ENCODE measurements at places on chromosomes 13 and 19.
A peak's percentile ranks its signal among the peaks of the same experiment; 100 is the strongest.

DNA sequence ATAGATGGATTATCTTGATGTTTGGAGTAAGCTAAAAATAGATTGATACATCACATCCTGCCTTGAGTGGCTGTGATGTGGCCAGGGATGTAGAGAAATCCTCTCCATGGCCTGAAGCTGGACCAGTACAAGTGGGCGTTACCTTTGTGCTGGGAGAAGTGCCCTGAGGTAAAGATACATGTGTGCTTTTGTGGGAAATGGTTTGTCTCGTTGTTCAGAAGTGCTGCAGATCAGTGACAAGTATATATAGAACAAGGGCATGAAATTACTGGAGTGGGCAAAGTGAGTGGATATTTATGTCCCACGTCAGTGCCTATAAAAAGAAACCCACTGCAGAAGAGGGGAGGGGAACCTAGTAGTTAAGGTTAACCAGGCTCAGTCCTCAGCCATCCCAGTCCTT is 12.2 kb upstream of the ZNF304 start:
- DNase-seq, result no peak

DNA sequence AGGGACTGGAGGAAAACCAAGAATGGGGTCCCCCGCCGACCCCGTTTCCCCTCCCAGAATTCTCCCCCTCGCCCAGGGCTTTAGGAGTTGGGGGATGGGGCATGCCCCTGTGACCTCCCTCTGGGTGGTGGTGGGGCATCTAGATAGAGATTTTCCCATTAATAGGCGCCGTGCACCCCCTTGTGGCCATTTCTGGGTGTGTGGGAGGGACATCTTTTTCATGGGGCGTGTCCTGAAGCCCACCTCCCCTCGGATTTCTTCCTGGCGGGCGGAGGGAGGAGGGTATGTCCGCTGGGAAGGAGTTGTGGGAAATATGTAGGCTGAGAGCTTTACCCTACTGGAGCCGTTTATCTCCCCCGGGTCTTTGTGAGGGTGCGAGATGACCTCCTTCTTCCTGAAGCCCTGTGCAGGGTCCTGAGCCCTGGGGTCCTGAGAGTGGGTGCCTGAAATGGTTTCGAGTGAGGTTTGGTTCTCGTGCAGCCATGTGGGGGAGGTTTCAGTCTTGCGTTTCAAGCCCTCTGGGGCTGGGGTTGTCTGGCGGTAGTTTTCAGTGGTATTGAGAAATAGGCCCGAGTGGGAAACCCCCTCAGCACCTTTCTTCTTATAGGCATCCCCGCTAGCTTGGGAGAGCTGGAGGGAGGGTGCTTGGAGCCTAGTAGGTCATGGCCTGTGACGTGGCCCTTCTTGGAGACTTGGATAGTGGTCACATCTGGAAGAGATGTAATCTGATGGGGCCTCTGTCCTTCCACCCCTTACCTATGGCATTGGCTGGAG is 1.0 kb downstream of the PRMT1 start:
- DNase-seq, result peak; percentile 84

DNA sequence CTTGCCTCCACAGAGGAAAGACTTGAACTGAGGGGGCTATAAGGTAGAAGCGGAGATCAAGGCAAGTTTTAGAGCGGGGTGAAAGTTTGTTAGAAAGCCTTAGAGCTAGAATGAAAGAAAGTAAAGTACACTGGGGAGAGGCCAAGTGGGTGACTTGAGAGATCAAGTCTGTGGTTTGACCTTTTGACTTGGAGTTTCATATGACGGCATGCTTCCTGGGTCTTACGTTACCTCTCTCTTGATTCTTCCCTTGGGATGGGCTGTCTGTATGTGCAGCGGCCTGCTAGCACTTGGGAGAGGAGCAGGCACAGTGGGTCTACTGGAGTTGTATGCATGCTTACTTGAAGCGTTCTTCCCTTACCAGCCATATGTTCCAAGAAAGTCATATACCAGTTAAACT is 1768.5 kb downstream of the PCDH9 start:
- no peak for DNase-seq

- DNase-seq, result no peak
Measured at GRCh38 chr13:103757361-103757760, 691.1 kb upstream of the SLC10A2 start.

DNA sequence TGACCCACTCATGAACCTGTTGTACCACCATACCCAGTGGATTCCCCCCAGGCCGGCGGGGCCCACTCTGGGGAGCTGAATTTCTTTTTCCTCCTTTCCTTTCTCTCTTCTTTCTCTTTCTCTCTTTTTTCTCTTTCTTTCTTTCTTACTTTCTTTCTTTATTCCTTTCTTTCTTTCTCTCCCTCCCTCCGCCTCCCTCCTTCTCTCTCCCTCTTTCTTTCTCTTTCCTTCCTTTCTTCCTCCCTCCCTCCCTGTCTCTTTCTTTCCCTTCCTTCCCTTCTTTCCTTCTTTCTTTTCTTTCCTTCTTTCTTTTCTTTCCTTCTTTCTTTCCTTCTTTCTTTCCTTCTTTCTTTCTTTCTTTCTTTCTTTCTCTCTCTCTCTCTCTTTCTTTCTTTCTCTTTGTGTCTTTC is 327.7 kb downstream of the ZNF536 start:
- no peak for DNase-seq

- DNase-seq, result no peak
Measured at GRCh38 chr13:92609376-92609775, 617.2 kb upstream of the GPC6 start.

- DNase-seq, result no peak
Measured at GRCh38 chr13:47798194-47798593, 202.9 kb downstream of the SUCLA2 start.

Data from upper lobe of right lung (tissue), 1 donor.